ENCODE measurements at places on chromosomes 2 and 18.

- no peak for DNase-seq
Measured at GRCh38 chr2:20667151-20667530, 197 bp downstream of the GDF7 start.

DNA sequence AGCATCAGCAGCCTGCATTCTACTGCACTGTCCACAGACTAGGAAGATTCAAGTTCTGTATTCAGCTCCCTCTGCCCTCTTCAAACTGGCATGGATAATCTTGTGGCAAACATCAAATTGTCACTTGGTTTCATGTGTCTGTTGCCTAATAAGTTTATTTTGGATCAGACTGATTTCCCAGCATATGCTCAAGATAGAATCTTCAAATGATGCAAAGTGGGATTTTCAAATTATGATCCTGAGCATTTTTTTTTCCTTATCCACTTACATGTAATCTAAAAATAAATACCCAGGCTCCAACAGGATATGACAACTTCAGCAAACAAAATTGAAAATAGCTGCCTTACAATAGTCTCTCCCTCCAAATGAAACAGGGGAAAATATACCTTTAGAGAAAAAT is 160.9 kb upstream of the VRK2 start:
- DNase-seq = peak; percentile 51

GRCh38 chr2:144379851-144380311 is 140.0 kb downstream of the ZEB2 start:
- DNase-seq = no peak

DNA sequence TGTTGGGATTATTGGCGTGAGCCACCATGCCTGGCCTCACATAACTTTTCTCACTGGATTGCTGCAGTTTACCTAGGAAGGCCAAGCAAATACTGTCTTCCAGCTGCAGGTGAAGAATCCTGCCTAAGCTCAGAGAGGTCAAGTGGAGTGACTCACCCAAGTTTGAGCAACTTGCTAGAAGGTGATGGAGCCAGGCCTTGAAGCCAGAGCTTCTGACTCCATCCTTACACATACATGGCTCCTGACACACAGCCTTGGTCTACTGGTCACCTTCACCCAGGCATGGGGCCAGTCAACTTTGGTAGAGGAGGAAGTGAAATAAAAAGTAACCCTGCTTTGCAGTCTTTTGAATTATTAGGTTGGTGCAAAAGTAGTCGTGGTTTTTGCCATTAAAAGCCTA is 93.5 kb downstream of the VWA3B start:
- DNase-seq = no peak

GRCh38 chr2:12948961-12949353 is 232.2 kb downstream of the TRIB2 start:
- no peak for DNase-seq

GRCh38 chr18:3649135-3649632 is 199.2 kb downstream of the TGIF1 start:
- no peak for DNase-seq

GRCh38 chr2:67625178-67625577 is 228.0 kb downstream of the ETAA1 start:
- DNase-seq = no peak

DNA sequence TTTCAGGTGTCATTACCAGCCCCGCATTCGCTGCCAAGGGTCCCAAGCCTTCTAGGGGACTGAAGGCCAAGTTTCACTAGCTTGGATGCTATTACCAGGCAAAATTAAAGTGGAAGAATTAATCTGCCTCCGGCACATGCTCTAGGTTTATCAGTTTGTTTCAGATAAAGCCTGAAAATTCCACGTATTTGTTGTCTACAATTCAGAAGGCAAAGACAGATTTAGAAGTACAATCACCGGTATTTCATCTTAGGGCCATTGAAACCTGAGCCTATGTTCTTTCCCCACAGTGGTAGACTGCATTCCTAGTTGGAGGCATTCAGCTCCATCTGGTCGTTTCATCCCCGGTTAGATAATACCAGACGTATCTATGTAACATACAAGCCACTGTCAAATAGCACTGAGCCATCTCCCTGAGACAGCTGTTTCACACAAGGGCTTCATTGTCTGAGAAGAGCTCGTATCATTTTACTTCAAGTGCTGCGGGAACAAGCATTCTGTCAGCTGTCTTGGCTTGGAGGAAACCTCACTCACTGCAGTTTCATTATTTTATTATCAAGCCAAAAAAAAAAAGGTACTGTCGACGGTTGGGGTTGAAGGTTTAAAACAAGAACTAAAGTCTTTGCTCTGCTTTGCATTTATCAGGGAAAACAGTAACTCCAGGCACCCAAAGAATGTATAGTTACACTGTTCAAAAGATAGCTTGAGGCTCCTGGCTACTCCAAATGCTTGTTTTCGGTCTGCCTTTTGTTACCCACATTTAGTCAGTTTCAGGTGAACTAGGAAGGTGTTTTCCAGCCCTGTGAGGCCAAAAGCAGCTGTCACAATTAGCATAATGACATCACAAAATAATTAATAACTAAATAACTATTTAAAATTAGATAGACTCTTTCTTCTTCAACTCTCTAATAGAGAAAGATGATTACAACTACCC is 76.7 kb downstream of the TGIF1 start:
- peak; percentile 74 for DNase-seq

DNA sequence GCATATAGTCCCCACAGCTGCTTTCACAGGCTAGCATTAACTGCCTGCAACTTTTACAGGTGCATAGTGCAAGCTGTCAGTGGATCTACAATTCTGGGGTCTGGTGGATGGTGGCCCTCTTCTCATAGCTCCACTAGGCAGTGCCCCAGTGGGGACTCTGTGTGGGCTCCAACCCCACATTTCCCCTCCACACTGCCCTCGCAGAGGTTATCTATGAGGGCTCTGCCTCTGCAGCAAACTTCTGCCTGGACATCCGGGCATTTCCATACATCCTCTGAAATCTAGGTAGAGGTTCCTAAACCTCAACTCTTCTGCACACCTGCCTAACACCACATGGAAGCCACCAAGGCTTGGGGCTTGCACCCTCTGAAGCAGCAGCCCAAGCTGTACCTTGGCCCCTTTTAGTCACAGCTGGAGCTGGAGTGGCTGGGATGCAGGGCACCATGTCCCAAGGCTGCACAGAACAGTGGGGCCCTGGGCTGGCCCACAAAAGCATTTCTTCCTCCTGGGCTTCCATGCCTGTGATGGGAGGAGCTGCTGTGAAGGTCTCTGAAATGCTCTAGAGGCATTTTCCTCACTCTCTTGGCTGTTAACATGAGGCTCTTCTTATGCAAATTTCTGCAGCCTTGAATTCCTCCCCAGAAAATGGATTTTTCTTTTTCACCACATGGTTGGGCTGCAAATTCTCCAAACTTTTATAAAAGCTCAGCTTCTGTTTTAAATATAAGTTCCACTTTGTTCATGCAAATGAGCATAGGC is 59.3 kb downstream of the KDM3A start:
- DNase-seq = no peak

- no peak for DNase-seq
Measured at GRCh38 chr2:39413063-39413737, 23.9 kb downstream of the MAP4K3 start.

DNA sequence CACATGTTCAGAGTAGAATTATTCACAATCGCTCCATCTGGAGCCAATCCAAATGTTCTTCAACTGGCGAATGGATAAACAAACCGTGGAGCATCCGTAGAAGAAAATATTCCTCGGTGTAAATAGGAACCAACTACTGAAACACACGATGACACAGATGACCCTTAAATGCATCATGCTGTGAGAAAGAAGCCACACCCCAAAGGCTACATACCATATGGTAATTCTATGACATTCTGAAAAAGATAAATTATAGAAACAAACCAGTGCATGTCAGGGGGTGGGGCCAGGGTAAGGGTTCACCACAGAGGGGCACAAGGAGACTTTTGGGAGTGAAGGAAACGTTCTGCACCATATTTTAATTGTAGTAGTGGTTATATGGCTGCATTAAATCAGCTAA is 312.2 kb upstream of the SMIM21 start:
- no peak for DNase-seq

DNA sequence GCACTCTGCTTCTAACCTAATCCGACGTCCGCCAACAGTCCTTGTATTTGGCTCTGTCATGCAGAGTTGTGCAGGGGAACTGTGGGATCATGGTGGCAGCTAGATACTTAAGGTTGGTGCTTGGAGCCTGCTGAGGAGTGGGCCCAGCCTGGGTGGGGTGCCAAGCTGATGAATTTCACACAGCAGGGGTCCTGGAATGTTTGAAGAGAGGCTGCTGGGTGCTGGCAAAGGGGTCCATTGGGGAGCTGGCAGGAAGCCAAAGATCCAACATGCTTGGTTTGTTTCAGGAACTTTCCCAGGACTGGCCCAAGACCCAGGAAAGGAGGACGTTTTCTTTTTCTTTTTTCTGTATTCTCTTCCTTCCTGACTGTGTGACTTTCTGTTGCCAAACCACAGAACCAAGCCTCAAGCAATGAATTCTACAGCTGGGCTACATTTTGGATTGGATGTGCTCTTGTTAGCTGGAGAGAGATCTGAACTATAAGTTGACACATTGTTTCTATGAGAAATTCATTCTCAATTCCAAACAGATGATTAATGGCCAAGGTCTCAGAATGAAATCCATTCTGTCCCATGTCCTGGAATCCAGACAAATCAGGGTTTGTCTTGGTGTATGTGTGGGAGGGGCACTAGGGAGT is 49.9 kb downstream of the DHRS9 start:
- no peak for DNase-seq

GRCh38 chr2:12741380-12741779 is 24.6 kb downstream of the TRIB2 start:
- no peak for DNase-seq

- no peak for DNase-seq
Measured at GRCh38 chr2:64861452-64862397, 127.5 kb upstream of the SLC1A4 start.

DNA sequence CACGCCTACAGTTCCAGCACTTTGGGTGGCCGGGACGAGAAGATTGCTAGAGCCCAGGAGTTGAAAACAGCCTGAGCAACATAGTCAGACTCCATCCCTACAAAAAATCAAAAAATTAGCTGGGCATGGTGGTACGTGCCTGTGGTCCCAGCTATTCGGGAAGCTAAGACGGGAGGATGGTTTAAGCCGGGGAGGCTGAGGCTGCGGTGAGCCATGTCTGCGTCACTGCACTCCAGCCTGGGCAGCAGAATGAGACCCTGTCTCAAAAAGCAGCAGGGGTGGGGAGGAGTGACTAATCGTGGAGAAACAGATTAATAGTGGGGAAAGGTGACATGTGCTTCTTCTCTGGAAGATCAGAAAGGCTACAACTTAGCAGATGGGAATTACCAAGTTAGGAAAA is 58.1 kb upstream of the GPC1 start:
- no peak for DNase-seq

DNA sequence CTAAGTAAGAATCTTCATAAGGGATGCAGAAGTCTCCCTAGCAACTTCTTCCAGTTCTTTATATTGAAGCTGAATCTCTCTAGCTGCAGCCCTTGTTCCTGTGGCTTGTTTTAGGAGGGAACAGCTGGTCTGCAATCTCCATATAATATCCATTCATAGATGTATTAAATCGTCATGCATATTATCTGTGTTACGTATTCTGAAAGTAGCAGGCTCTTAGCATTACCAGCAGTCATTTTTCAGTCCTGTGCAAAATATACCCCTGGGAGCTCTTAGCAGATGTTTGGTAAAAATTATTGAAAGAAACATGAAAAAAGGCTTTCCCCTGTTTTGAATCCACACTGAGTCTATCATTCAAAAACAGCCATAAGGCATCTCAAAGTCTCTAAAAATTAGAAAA is 385.3 kb downstream of the IRS1 start:
- no peak for DNase-seq

DNA sequence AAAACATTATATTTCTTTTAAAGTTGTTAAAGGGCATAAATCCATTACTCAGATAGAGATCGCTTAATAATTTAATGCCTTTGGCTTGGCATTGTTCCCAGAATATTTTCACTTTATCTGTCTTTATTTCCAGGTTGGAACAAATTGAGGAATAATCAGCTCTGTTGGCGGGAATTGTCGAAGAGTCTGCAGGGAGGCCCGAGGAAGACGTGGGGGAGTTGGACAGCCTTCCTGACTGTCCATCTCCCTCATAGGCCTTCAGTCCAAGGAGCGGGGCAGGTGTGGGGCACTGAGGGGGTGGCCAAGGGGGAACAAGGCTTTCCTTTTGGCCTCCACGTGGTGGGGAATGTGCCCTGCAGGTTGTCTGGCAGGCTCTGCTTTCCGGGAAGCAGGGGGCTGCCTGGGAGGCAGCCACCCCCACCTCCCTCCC is 179.6 kb downstream of the ZBTB7C start:
- no peak for DNase-seq

DNA sequence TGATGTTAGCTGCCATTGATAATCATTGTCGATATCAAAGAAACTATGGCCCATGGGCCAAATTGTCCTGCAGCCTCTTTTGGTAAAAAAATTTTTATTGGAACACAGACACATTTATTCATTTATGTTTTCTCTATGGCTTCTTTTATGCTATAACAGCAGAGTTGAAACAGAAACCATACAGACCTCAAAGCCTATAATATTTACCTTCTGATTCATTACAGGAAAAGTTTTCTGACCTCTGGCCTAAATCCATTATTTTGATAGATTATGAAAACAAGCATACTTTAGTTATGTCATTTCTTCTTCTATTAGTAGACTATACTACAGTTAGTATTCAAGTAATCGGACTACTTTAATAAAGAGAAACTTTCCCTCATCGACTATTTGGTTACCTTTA is 349.7 kb upstream of the GALNT5 start:
- DNase-seq = no peak

DNA sequence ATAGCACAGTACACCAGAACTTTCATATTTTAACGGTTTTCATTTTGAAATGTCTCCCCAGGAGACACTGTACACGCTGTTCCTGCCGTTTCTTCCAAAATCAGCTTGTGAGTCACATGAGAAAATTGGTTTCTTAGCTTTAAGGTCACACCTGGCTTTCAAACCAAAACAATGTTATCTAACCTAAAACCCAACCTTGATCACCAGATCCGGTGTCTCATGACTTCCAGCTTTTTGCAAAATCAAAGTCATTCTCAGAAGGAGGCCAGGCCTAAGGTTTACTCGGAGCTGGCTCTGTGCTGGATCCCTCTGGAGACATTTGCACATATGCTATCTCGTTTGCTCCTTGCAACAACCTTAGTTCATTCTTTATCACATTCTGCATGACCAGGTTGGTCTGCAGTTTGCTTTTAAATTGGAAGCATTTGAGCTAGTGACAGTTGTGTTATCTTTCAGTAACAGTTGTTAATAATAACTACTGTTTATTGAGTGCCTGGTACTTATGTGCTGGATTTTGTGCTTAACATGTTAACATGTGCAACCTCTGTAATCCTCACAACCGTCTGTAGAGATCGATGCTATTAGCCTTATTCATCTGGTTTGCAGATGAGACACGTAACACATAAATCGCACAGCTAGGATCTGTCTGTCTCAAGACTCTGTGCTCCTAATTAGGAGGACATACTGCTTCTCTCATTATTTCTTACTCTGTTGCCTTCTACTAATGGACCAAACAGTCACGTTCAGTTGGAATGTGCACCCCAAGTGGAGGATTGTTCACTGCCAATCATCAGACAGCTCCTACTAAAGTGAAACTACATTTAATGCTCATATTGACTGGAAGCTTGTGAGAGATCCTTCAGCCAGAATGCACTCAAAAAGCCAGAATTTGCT is 105.5 kb downstream of the RNF144A start:
- DNase-seq = no peak

GRCh38 chr2:127759931-127760330 is 51.0 kb downstream of the WDR33 start:
- no peak for DNase-seq

- DNase-seq = no peak
Measured at GRCh38 chr2:126824663-126825062, 74.0 kb upstream of the TEX51 start.

- peak; percentile 29 for DNase-seq
Measured at GRCh38 chr18:74654638-74655037, 57.0 kb downstream of the ZNF407 start.
